ENCODE measurements at places on chromosomes 2 and 18. TPM values are rescaled to one million over a fixed set of nuclear protein-coding genes. Genes with fewer than 3 reads are reported as not detected.

GRCh38 chr2:222303828-222304736 lies 5.3 kb upstream of the PAX3 start:
- no peak for DNase-seq

DNA sequence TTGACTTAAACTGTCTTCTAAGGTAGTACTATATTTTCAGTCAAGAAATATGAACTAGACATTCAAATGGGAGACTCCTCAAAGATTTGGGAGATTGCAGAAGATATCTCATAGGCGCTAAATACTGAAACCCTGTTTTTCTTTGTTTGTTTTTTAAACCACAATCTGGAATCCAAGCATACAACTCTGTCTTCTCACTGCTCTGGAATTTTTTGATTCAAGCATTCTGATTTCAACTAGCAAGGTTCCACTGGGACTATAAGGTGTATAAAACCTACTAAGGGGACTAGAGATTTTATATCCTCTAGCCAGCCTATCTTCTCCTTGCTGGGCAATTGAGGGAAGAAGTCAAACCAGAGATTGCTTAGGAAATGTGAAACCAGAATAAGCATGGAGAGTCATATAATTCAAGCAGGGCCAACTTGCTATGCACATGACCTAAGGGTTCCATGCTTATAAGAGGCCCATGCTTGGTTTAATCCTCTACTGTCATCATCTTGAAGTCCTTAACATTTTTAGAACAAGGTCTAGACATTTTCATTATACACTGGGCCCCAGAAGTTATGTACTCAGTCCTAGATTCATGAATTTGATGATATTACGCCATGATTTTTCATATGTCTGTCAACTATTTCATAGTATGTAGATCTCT lies 405.5 kb downstream of the PARD3B start:
- peak; percentile 77 for DNase-seq

DNA sequence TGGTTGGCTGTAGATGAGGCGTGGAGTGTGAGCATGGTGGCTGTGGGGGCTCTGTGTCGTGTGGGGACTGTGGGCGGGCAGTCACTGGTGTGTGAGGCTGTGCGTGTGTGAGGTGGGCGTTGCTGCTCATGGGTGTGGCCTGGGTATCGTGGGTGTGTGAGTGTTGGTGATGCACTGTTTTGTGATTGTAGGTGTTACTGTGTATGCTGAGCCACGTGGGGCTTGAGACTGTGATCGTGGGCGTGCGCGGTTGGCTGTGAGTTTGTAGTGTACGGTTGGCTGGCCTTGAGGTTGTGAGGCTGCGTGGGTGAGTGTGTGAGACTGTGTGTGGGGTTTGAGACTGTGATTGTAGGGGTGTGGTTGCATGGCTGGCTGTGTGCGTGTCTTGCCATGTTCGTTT lies 8.5 kb downstream of the INHBB start:
- DNase-seq: no peak

- DNase-seq: no peak
These were observed 73.3 kb upstream of the OTOS start for GRCh38 chr2:240213476-240214421.

- DNase-seq: no peak
These were observed 11.4 kb downstream of the MROH2A start for GRCh38 chr2:233789554-233789953.

- DNase-seq: no peak
These were observed 27.6 kb downstream of the C2orf76 start for GRCh38 chr2:119338826-119339561.

DNA sequence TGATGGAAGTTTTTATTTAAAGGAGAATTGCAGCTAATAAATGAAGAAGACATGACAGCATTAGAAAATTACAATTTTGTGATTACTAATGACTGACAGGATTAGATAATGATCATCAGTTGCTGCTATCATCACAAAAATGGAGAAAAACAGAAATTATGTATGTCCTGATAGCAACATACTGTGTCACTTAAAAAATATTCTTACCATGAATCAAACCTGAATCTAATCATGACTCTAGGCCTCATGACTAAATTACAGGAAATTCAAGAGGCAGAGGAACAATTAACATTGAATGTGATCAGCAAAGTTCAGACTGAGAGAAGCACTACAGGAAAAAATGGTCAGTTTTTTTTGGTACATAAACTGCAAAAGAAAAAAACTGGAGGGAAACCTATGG lies 147.8 kb downstream of the PMAIP1 start:
- DNase-seq: peak; percentile 45

FAM228A gene
- total RNA-seq: not detected

PLB1 gene
- 1.3 TPM for total RNA-seq

GRCh38 chr18:79497638-79498081 lies 101.9 kb downstream of the NFATC1 start:
- DNase-seq: no peak

DNA sequence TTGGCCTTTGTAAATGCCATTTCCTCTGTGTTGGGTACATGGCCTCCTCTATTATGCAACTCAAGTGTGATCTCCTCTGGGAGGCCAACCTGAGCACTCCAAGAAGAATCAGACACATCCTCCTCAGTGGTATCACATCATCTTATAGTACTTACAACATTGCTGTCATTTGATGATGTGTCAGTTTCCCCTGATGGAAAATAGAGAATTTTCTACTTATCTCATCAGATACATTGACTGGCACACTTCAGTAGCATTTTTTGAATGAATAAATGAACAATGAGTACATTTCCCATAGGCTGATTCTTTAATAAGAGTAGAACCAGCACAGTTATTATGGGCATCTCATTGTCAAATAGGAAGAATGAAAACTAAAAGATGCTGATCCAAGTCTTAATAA lies 86.6 kb upstream of the NXPH2 start:
- no peak for DNase-seq

DNA sequence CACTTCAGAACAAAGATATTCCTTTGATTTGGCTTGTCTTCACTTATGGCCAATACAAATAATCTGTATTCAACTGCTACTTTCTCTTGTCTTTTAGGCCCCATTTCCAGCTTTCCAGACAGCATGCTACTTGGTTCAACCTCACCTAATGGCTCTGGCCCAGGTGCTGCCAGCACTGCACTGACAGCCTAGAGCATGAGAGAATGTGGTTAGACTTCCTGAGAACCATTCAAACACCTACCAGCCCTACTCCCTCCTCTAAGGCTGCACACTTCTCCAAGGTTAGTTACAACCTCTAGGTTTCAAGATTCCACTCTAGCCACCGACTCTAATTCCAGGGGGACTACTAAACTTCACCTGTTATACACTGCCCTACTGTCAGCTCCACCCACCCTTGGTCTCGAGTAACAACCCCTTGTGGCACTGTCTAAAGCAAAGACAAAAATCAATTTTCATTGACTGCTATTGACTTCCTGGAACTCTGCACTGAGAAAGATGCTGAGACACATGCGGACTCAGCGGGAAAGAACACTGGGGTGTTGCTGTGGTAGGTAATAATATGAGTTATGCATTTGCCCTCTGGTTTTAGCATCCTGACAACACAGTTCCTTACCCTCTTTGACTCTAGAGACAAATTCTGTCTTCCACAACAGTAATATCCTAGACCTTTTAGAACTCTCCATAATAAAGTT lies 38.2 kb downstream of the PLEKHM3 start:
- DNase-seq: no peak

SH3RF3 gene
- total RNA-seq: 11.7 TPM

DLGAP1 gene
- not detected for total RNA-seq

DNA sequence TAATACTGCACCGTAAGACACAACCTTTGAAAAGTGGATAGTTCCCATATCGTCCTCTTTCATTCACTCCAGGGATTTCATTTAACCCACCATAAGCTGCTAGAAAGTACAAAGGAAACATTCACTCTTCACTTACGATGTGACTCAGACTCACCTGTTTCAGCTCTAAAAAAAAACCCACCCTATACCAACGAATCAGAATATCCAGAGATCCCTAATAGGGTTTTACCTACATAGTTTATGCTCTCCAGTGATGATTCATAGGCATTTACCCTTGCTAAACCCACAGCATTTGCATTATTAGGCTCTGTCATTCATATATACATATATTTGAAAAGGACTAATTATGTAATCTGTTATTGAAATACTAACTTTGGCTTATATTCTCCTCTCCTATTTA lies 60.2 kb downstream of the PRPF40A start:
- DNase-seq: peak; percentile 37

SIGLEC15 gene
- 4.8 TPM for total RNA-seq

SLC5A7 gene
- 0.06 TPM for total RNA-seq

GRCh38 chr2:190599073-190599472 lies 49.8 kb upstream of the NAB1 start:
- no peak for DNase-seq

UNC80 gene
- not detected for total RNA-seq

- DNase-seq: no peak
These were observed 94.7 kb upstream of the CDKL4 start for GRCh38 chr2:39338502-39338901.

DNA sequence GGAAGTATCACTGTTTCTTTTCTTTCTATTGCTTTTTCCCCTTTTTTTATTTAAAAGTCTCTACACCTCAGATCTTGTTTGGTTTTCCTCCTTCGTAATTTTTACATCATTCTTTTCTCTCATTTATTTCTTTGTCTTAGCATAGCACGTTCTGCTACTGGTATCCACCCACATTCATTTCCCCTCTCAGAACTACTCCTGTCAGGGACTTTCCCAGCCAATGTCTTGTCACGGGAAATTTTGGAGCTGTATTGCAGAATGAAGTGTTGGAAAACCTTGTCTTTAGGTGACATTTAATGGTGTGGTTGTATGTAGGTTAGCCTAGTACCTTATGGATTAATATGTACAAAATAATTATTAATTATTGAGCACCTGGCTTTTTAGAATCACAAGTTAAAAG lies 34.0 kb downstream of the TTLL4 start:
- DNase-seq: no peak

AQP12A gene
- not detected for total RNA-seq

GRCh38 chr2:9897331-9897737 lies 54.1 kb downstream of the TAF1B start:
- peak; percentile 99 for DNase-seq

DNA sequence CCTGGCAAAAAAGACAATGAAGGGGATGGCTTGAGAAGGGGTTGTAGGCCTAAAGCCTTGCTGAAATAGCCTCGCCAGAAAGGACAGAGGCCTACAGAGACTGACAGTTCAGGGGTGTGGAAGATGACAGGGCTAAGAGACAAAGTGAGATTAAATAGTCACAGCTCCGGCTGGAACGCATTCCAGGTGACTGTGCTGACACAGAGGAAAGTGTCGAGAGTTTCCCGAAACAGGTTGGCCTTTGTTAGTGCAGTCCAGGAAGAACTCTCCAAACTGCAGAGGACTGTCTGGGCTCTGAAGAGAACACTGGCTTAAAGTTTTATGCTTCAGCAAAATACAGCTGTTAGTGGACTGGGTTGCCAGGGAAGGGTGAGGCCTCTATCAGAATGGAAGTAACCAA lies 52.8 kb downstream of the METTL4 start:
- DNase-seq: no peak

DNA sequence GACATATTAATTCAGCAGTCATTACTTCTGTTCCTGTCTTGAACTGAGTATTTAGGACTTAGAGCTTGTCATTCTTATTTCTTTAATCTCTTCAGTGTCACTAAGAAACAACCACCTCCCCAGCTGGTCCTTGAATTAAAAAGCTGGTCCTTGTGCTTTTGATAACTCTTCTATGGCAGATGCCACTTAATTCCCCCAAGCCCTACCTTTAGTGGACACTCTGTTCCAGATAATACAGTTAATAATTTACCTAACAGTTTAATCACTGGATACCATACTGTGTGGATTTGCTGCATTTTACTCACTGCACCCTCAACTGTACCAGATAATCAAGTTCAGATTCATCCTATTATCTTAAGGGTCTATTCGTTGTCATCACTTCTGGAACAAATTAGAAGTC lies 73.1 kb downstream of the SKA1 start:
- DNase-seq: no peak

CCDC85A gene
- total RNA-seq: 1.1 TPM

ORC2 gene
- total RNA-seq: 25.9 TPM

DNA sequence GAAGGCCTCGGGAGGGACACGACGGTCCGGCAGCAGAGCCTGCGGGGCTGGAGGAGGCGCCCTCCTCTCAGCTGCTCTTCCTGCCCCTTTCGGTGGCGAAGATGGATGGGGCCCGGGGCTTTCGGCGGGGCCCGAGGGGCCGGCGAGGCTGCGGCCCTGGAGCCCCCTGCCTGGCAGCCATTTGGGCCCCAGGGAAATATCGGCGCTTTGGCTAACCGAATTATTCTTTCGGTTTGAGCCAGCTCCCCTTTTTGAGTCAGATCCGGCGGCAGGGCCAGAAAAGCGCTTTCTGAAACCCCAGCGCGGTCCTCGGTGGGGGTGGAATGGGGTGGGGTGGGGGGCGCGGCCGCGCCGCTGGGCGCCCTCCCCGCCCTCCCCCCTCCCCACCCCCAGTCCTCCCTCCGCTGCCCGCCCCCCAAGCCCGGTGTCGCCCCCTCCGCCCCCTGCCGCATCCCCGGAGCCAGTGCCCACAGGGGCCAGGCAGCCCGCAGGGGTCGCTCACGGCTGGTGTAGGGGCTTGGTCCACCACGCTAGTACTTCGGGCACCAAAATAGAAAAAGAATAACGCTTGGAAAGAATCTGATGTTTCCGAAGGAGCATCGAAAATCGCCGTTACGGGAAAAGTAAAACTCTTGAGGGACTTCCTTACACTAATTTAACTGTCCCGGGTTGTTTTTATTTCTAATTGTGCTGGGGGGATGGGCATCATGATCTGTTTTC lies 9.1 kb upstream of the ARID5A start:
- no peak for DNase-seq

CNNM4 gene
- total RNA-seq: 12.5 TPM

DNA sequence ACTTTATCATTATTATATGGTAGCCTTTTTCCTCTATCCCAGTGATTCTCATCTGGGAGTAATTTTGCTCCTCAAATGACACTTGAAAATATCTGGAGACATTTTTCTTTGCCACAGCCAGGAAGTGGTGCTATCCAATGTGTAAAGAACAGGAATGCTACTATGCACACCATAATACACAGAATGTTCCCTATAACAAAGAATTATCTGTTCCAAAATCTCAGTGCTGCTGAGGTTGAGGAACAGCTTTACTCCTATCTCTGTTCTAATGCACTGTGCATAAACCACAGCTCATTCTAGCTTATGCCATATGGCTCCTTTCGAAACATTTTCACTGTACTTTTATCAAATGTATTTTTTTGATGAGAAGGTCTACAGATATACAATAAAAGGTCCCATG lies 1231.2 kb upstream of the CELF4 start:
- no peak for DNase-seq

GRCh38 chr2:55049821-55050099 lies 491 bp downstream of the RTN4 start:
- no peak for DNase-seq

DNA sequence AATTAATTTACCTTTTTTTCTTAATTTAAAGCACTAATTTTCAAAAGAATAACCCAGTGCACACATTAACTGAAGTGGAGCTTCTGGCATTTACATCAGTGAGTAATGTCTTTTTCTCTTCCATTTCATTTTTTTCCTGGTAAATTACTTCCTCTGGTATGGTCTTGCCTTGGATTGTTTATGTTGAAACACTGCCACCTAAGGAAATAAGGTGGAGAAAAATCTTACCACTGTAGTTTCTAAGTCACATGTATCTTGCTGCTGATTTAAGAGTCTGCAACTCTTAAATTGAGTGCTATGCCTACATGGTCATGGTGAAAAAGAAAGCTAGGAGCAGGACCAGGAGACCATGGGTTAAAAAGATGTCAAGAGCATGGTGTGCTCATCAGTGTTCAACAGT lies 51.0 kb downstream of the TTC27 start:
- peak; percentile 15 for DNase-seq

CHRNG gene
- not detected for total RNA-seq
